ENCODE measurements at places on chromosomes 4 and X. TPM values are rescaled to one million over a fixed set of nuclear protein-coding genes. Genes with fewer than 3 reads are reported as not detected.

The FAM13A gene
- total RNA-seq: 27.6 TPM

The BLOC1S4 gene
- total RNA-seq: 19.6 TPM

The GYPE gene
- 0.37 TPM for total RNA-seq

The DTHD1 gene
- not detected for total RNA-seq

The GPRASP1 gene
- total RNA-seq: 3.7 TPM

The NAA11 gene
- total RNA-seq: not detected

The CPLX1 gene
- not detected for total RNA-seq

The ATP1B4 gene
- total RNA-seq: not detected

The FAM47A gene
- total RNA-seq: not detected

The HTN1 gene
- not detected for total RNA-seq

The P2RY10 gene
- not detected for total RNA-seq

The HERC5 gene
- 0.69 TPM for total RNA-seq

The VCX2 gene
- not detected for total RNA-seq

The NAP1L3 gene
- 19.3 TPM for total RNA-seq

The PACRGL gene
- 31.4 TPM for total RNA-seq

The FGFBP2 gene
- total RNA-seq: not detected

The PDK3 gene
- total RNA-seq: 12.8 TPM

The TLR10 gene
- total RNA-seq: not detected

The TMEM154 gene
- 9.8 TPM for total RNA-seq

The ALB gene
- total RNA-seq: not detected

The ANAPC10 gene
- 30.0 TPM for total RNA-seq

The ARSJ gene
- 23.5 TPM for total RNA-seq

The PLXNB3 gene
- 6.2 TPM for total RNA-seq

The POF1B gene
- not detected for total RNA-seq

The KLF8 gene
- total RNA-seq: under 0.01 TPM

The NXF2 gene
- total RNA-seq: not detected

The ZNF330 gene
- 33.5 TPM for total RNA-seq

The PPP4R3C gene
- not detected for total RNA-seq

The CLNK gene
- not detected for total RNA-seq

The GLRA2 gene
- total RNA-seq: not detected

The DRP2 gene
- total RNA-seq: 2.6 TPM

The WAS gene
- 0.30 TPM for total RNA-seq

The MAGEB17 gene
- total RNA-seq: not detected

The SMIM10 gene
- total RNA-seq: 1.8 TPM

The FREM3 gene
- not detected for total RNA-seq

The SHROOM3 gene
- 5.3 TPM for total RNA-seq

The RASSF6 gene
- total RNA-seq: 0.05 TPM

The DBET gene
- total RNA-seq: not detected

The FAM9C gene
- not detected for total RNA-seq

The ARHGAP36 gene
- not detected for total RNA-seq

The MAMLD1 gene
- total RNA-seq: 1.2 TPM

The ARMCX4 gene
- total RNA-seq: 10.5 TPM

The TCEAL7 gene
- total RNA-seq: 15.9 TPM

The SLITRK4 gene
- 3.6 TPM for total RNA-seq

The COL25A1 gene
- total RNA-seq: 5.0 TPM

The SMIM14 gene
- 44.0 TPM for total RNA-seq

The RHOXF1 gene
- total RNA-seq: not detected

The SAT1 gene
- 131 TPM for total RNA-seq

The RHOXF2 gene
- not detected for total RNA-seq

The ANOS1 gene
- 29.6 TPM for total RNA-seq

The PLS3 gene
- total RNA-seq: 504 TPM

The POLN gene
- 5.3 TPM for total RNA-seq

The BANK1 gene
- total RNA-seq: 0.14 TPM

The SOX3 gene
- total RNA-seq: not detected

The SATL1 gene
- not detected for total RNA-seq

The SYTL4 gene
- total RNA-seq: 35.9 TPM

All from smooth muscle cell of the umbilical artery (primary cell).